Fibroblast of skin of right biceps (primary cell): ENCODE measurements at places on chromosomes 2 and 18.

- DNase-seq = no peak
Measured at GRCh38 chr2:114754907-114755563, 312.6 kb downstream of the DPP10 start.

DNA sequence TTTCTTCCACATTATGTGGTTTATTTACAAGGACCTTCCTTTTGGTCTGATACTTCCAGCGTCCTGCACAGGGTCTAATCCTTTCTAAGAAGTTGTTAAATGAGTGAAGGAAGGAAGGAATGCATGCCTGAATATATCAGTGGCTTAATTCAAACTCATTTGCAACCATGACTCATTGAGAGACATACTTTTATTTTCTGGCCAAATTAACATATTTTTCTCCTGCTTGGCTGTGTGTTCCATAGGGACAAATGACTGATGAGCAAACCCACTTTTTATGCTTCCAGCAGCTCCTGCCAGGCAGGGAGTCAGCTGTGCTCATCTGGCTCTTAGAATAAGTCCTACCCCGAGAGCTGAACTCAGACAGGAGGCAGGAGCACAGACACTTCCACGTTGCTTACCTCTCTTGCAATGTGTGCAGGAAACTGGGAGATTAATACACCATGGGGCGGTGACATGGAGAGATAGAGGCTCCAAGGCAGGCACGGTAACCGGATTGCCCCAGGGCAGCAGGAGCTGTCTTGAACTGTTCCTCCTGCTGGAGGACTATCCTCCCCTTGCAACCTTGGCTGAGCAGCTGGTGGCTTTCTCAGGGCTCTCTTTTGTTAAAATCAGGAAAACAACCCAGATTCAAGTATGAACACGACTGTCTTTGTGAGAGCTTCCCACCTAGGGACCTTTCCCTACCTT lies 667.5 kb upstream of the HS6ST1 start:
- peak; percentile 49 for DNase-seq

GRCh38 chr2:69073928-69074570 lies 61.1 kb downstream of the ANTXR1 start:
- DNase-seq = peak; percentile 36

- DNase-seq = no peak
Measured at GRCh38 chr2:233892793-233893192, 24.4 kb upstream of the TRPM8 start.

- no peak for DNase-seq
Measured at GRCh38 chr18:57811477-57812125, 8.5 kb upstream of the ATP8B1 start.

- DNase-seq = peak; percentile 7
Measured at GRCh38 chr2:228180181-228181097, 1.0 kb downstream of the SPHKAP start.

- DNase-seq = no peak
Measured at GRCh38 chr2:124908411-124908810, 883.3 kb downstream of the CNTNAP5 start.

- peak; percentile 86 for DNase-seq
Measured at GRCh38 chr2:215692387-215693079, 256.7 kb upstream of the FN1 start.

DNA sequence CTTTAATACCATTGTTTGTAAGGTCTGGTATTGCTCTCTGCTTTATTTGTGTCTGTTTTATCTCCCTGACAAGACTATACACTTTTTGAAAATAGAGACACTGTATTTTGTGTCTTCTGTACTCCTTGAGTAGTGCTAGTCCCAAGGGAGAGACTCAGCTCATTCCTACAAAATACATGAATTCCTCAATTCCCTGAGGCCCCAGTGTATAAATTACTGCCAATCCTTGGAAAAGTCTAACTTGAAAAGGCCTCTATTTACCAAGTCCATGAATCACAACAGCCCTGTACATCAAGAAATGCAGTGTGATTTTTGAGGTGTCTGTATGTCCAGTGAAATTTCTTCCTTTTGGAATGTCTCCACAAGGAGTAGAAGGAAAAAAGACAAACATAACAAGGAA lies 34.9 kb upstream of the NEDD4L start:
- DNase-seq = peak; percentile 83

DNA sequence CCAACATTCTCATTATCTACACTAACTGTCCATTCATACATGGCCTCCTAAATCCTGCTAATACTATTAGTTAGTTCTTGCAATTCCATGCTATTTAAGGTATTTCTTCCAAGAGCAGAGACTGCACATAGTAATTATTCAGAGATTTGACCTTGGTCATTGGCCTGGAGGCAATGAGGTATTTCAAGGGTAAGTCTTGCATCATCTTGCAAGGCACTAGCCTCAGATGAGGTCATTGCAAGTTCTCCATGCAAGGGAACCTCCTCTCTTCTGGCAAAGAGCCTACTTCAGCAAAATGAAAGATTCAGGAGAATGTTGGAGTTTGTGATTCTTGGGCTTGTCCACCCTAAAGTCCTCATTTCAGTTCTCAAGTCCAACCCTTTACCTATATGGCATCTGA lies 48.5 kb upstream of the IKZF2 start:
- peak; percentile 25 for DNase-seq

DNA sequence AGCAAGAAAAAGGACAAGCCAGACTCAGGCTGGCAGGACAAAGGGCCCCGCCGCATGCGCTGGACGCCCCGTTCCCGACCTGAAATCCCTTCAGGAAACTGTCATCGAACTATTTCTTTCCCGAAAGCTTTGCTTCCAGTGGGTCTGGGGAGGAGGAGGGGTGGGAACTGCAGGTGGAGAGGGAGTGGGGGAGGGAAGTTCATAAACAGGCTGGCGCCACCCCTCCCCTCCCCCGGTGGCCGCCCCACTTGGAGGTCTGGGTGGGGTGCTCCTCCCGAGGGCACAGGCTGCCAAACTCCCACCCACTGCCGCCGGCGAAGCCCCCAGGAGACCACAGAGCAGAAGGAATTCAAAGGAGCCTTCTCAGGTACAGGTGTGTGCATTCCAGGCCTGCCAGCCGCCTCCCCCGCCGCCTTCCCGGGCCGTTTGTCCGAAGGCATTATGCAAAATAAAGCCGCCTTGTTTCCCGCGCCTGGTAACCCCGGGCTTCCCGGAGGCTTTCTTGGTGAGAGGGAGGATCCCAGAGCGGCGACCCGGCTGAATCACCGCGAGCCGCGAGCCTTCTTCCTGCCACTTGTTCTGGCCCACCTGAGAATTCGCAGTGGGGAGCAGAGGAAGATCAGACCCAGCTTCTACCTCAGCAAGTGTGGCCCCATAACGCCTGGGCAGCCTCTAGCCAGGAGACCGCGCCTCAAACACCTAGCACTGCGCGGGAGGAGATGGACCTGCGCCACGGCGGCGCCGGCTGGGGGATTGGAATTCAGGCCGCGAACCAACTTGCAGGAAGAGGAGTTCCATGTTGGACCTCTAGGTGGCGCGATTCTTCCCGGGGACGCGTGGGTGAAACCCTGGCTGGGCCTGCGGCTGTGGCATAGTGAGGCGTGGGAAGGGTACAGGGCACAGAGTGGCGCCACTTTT lies 101.9 kb downstream of the FOXI3 start:
- peak; percentile 4 for DNase-seq

GRCh38 chr2:206561962-206562361 lies 80.3 kb upstream of the FAM237A start:
- peak; percentile 7 for DNase-seq

GRCh38 chr2:208062113-208062512 lies 36.8 kb upstream of the PLEKHM3 start:
- peak; percentile 41 for DNase-seq
